Heart left ventricle (tissue), 16 donors: ENCODE measurements at places on chromosomes 6 and 20.

DNA sequence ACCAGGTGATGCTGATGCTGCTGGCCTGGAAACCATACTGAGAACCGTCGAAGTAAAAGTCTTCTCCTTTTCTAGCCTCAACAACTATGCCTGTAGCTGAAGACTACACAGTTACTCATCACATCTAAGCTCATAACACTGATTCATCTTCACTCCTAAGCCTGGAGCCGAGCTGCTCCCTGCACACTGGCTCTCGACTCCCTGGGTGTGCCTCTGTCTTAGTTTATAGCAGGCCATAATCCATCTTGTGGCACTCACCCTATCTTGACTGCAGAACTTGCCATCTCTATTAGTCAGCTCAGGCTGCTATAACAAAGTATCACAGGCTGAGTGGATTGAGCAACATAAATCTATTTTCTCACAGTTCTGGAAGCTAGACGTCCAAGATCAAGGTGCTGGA lies 191.0 kb downstream of the UNC5CL start:
- no peaks in the 10 kb centered on the region for H3K27me3 ChIP-seq
- DNase-seq, result no peak
- no peaks in the 10 kb centered on the region for H3K36me3 ChIP-seq
- no peak overlapping the region for H3K4me3 ChIP-seq
- H3K27ac ChIP-seq, result no peak overlapping the region

DNA sequence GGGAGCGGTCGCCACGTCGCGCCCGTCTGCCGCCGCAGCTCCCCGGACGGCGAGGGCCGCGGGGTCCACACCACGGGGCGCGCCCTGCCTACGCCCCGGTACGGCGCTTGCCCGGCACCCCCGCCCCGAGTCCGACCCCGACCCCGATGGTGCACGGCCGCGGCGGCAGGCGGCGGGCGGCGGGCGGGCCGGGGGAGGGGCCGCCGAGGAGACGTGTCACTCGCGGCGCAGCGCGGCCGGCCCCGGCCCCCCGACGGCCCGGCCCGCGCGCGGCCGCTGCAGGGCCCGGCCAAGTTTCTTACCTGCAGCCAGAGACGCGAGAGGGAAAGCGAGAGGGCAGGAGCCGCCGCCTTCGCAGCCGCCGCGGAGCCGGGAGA lies 328 bp downstream of the RRBP1 start:
- no peak for DNase-seq
- peak overlapping the region; percentile 80 for H3K4me3 ChIP-seq
- peak overlapping the region; percentile 91 for H3K27ac ChIP-seq
- peaks cover 5% of the 10 kb centered on the region for H3K4me1 ChIP-seq
- H3K27me3 ChIP-seq, result no peaks in the 10 kb centered on the region

DNA sequence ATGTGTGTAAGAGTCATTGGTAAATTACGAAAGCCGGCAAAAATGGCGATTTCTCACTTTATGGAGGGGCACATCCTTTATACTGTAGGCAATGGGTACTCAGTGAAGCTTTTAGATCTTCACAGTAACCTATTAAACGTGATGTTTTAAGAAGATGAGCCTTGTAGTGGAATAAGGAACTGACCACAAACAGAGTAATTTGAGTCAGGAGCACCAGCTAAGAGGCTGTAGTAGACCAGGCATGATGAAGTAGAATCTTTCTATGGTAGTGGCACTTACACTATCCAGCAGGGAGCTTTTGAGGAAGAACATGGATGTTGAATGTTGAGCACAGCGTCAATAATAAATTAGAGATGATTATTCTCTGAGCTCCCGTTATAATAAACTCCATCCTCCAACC lies 65.9 kb downstream of the HIVEP2 start:
- H3K27me3 ChIP-seq, result no peaks in the 10 kb centered on the region
- peaks cover 32% of the 10 kb centered on the region for H3K4me1 ChIP-seq
- no peak overlapping the region for H3K27ac ChIP-seq
- H3K36me3 ChIP-seq, result no peaks in the 10 kb centered on the region
- no peak for DNase-seq

DNA sequence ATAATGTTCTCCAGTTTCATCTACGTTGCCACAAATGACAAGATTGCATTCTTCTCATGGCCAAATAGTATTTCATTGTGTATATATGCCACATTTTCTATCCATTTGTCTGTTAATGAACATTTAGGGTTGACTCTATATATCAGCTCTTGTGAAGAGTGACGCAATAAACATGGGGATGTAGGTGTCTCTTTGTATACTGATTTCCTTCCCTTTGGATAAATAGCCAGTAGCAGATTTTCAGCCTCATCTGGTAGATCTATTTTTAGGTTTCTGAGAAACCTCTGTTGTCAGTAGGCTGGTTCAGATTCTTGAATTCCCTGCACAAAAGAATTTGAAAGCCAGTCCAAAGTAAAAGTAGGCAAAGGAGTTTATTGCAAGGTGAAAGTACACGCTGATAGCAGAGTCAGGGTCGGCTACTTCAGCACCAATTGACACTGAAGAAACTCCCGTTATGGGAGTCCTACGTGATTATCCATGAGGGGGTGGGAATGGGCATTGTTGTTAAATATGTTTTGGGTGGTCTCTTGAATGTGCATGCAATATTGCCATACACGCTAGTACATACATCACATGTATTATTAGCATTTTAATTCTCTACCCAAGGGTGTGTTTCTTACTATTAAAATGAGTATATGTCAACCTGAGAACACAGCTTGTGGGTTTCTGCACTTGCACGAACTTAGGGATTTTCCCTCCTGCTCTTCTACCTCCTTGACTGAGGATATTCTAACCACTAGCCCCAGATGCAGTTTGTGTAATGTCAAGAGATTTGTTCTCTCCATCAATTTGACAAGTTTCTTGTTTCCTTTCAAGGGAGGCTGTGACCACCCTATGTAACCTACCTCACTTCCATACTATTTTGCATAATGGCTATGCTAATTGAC lies 14.4 kb upstream of the SLC17A2 start:
- H3K4me1 ChIP-seq, result no peaks in the 10 kb centered on the region
- H3K36me3 ChIP-seq, result no peaks in the 10 kb centered on the region

DNA sequence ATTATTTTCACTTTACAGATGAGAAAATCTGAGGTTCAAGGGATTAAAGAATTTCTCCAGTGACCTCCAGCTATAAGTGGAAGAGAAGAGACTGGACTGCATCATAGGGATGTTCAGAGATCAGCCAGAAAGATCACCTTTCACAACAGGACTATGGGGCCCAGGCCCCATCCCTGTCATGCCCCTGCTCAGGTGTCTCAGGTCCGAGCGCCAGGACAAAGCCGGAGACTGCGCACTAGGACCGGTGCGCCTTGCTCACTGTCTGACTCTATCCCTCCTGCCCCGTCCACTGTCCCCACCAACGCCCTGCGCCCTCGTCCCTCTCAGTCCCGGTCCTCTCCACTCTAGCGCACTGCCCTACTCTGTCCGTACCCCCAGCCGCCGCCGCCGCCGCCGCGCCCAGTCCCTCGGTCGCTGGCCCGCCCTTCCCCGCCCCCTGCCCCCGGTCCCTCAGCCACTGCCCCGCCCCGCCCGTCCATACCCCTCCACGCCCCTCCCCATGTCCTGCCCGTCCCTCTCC lies 521 bp upstream of the RAD21L1 start:
- peak overlapping the region; percentile 41 for H3K4me3 ChIP-seq
- DNase-seq, result no peak

GRCh38 chr20:57747861-57748481 lies 38.2 kb upstream of the PMEPA1 start:
- no peak for DNase-seq
- H3K27me3 ChIP-seq, result no peaks in the 10 kb centered on the region

DNA sequence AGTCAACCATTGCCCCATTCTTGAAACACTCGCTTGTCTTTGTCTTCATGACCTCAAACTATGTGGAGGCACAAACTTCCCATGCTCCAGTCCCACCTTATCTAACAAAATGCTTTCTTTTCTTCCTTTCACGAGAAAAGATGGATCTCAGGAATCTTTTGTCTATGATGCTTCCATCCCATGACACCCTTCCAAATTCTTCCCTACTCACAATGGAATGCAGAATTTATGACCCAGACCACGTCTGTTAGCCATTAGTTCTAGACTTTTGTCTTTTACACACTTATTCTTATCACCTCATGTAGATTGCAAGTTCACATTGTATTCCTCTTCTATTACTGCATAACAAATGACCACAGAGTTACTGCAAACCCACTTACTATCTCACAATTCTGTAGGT lies 24.2 kb upstream of the LAMP5 start:
- no peaks in the 10 kb centered on the region for H3K36me3 ChIP-seq
- no peaks in the 10 kb centered on the region for H3K4me1 ChIP-seq
- no peak overlapping the region for H3K4me3 ChIP-seq
- no peak for DNase-seq

DNA sequence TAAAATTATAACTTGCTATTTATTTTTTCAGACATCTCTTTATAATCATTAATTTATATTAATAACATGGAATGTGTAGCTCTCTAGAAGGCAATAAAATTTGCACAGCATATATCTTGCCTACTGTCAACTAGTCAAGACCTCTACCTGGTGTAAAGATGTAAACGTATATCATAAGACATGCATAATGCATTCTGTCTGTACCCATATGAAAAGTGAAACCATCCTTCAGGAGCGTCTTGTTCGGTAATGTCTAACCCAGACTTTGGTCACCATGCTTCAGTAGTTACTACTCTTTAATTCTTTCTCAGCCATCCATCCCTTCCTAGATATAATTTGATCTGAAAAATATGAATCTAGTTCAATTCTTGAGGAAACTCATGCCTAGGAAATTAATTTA lies 21.0 kb downstream of the CEP43 start:
- no peak overlapping the region for H3K27ac ChIP-seq
- H3K27me3 ChIP-seq, result no peaks in the 10 kb centered on the region
- DNase-seq, result no peak
- no peaks in the 10 kb centered on the region for H3K4me1 ChIP-seq
- no peaks in the 10 kb centered on the region for H3K36me3 ChIP-seq

GRCh38 chr6:63573899-63574553 lies 1.7 kb downstream of the LOC128125822 start:
- H3K27me3 ChIP-seq, result no peaks in the 10 kb centered on the region
- peak overlapping the region; percentile 96 for H3K4me3 ChIP-seq
- no peak for DNase-seq
- peaks cover 21% of the 10 kb centered on the region for H3K4me1 ChIP-seq

DNA sequence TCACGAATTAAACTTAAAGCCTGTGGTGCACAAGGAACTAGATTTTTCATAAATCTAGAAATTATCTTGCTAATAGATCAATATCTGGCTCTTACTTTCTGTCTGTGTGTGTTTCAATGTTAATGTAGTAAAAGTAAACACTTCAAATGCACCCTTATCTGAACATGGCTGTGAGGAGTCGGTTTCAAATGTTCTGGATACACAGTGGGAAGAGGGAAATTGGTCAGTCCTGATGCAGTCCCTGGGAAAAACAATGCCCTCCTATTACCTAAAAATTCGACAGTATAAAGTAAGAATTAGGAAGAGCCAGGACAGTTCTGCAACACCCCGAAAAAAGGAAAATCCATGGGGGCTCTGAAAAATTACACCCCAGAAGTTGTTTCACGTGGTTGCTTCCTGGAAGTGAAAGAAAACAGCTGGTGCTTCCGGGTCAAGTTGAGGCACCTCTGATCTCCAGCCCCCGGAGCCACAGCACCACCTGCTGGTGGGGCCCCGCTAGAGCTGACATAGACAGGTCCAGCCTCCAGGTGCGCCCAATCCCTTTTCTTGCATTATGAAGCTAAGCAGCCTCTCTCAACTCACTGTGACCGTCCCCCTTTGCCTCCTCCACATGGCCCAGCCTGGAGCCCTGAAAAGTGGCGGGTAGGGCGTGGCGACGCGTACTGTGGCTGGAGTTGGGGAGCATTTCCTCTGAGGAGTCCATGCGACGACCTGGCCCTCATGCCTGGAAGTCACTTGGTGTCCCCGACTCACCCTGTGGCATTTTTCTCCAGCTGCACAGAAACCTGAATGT lies 8.3 kb downstream of the SEMG2 start:
- no peaks in the 10 kb centered on the region for H3K4me1 ChIP-seq
- no peak overlapping the region for H3K4me3 ChIP-seq
- H3K27me3 ChIP-seq, result no peaks in the 10 kb centered on the region

GRCh38 chr6:149362289-149362688 lies 37.8 kb upstream of the SUMO4 start:
- H3K4me1 ChIP-seq, result peaks cover 5% of the 10 kb centered on the region
- H3K27me3 ChIP-seq, result no peaks in the 10 kb centered on the region
- no peaks in the 10 kb centered on the region for H3K36me3 ChIP-seq
- H3K4me3 ChIP-seq, result no peak overlapping the region
- H3K27ac ChIP-seq, result no peak overlapping the region

DNA sequence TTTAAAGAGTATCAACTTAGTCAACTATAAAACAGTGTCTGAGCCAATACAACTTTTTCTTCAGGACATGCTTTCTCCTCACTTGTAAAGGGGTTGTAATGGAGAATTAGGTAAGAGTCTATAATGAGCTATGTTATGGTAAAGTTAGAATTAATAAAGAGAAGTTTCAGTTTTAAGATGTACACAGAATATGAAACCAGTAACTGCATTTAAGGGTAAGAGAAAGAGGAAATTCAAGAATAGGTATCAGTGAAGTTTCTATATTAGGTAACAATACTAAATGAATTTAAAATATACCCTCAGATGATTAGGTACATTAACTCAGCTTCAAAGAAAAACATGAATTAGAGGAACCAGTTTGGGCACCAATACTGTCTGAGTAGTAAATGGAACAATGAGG lies 1444.3 kb upstream of the ADGRB3 start:
- DNase-seq, result no peak
- no peaks in the 10 kb centered on the region for H3K36me3 ChIP-seq
- H3K27ac ChIP-seq, result no peak overlapping the region
- no peak overlapping the region for H3K4me3 ChIP-seq

GRCh38 chr6:71190809-71191208 lies 97.8 kb upstream of the OGFRL1 start:
- no peak overlapping the region for H3K4me3 ChIP-seq
- no peaks in the 10 kb centered on the region for H3K36me3 ChIP-seq
- H3K4me1 ChIP-seq, result peaks cover 6% of the 10 kb centered on the region
- H3K27me3 ChIP-seq, result no peaks in the 10 kb centered on the region
- H3K27ac ChIP-seq, result no peak overlapping the region

- H3K36me3 ChIP-seq, result no peaks in the 10 kb centered on the region
- H3K4me3 ChIP-seq, result no peak overlapping the region
- no peaks in the 10 kb centered on the region for H3K4me1 ChIP-seq
- no peak overlapping the region for H3K27ac ChIP-seq
- no peaks in the 10 kb centered on the region for H3K27me3 ChIP-seq
Observed at GRCh38 chr6:137025786-137026730, 18.7 kb downstream of the IL20RA start.

GRCh38 chr6:130473886-130474285 lies 108.1 kb downstream of the TMEM200A start:
- DNase-seq, result no peak
- H3K4me1 ChIP-seq, result no peaks in the 10 kb centered on the region
- no peaks in the 10 kb centered on the region for H3K27me3 ChIP-seq
